ENCODE measurements at places on chromosomes 3 and 15. TPM values are rescaled to one million over a fixed set of nuclear protein-coding genes. Genes with fewer than 3 reads are reported as not detected.

DNA sequence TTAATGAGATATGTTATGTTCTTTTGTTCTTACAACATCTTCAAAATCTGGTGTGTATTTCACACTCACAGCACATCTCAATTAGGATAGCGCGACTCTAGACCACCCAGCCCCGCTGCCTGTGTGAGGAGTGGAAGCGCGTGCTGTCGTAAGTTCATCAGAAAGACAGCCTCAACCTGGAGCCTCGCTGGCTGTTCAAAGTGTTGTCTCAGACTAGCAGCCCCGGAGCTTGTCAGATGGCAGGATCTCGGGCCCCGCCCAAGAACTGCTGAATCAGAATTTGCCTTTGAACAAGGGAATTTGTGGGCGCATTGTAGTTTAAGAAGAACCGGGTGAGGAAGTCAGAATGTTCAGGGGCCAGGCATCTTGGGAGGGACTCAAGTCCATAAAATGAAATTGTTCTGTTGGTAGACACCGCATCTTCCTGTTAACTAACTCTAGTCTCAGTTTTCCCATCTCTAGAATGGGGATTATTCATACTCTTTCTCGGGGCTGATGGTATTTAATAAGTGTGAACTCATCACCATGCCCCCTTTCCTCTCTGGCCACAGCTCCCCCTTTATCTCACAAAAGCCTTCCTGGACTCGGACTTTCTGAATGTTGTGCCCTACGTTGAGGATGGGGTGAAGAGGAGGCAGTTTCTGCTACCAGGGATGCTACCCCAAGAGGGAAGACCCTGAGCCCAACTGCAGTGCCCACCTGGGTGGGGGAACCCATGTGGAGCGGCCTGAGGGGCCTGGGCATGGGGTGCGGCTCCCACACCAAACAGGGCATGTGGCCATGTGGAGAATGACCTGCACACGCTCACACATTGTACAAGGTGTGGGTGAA lies 40.4 kb downstream of the BHLHE40 start:
- peak; percentile 71 for DNase-seq

GRCh38 chr3:187773233-187774184 lies 28.2 kb upstream of the BCL6 start:
- no peak for DNase-seq

DNA sequence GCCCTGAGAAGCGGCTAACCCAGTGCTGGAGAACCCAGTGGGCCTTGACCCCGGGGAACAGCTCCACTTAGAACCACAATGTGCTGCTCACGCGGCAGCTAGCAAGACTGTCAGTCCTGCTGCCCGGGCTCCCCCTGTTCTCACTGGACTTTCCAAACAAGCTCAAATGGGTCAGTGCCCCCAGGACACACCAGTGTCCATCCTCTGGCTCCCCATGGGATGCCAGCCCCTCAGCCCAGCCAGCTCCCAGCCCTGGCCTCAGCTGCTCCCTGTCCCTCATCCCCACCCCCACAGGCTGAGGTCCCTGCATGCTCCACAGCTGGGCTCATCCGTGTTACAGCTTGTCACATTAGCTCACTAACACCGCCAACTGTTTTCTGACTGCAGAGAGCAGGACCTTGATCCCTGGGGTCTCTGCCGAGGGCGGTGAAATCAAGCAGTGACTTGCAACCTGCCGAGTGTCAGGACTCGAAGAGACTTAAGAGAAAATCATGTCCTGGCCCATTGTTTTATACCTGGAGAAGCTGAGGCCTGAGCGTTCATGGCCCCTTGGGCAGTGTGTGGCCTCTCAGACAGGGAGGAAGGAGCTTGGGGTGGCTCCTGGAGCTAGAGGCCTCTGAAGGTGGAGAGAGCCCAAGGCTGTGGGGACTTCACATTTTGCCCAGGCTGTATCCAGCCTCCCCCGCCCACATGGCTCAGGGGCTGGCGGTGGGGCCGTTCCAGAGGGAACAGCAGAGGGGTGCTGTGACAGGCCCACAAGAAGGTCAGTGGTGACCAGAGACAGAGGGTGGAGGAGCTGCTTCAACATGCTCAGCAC lies 157.5 kb downstream of the MEGF11 start:
- DNase-seq, result peak; percentile 57

DNA sequence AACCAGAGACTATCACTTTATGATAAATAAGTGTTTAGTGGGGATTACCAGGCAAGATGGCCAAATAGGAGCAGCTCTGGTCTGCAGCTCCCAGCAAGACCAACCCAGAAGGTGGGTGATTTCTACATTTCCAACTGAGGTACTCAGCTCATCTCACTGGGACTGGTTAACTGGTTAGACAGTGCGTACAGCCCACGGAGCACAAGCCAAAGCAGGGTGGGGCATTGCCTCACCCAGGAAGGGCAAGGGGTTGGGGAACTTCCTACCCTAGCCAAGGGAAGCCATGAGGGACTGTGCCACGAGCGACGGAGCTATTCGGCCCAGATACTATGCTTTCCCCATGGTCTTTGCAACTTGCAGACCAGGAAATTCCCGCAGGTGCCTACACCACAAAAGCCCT lies 171.0 kb downstream of the CTNNB1 start:
- no peak for DNase-seq

GRCh38 chr3:52873433-52874159 lies 23.8 kb downstream of the STIMATE start:
- DNase-seq, result no peak

The PLAAT1 gene
- total RNA-seq, result 4.2 TPM

The ITIH3 gene
- 0.43 TPM for total RNA-seq

- DNase-seq, result no peak
Observed at GRCh38 chr15:83205725-83206324, 1.8 kb downstream of the HDGFL3 start.
